Activated naive CD8-positive, alpha-beta T cell treated with anti-CD3 and anti-CD28 coated beads for 36 hours (primary cell): ENCODE measurements at places on chromosomes 6 and 20.

GRCh38 chr6:2900821-2901644 lies 2.1 kb downstream of the SERPINB9 start:
- H3K4me1 ChIP-seq = peaks cover 48% of the 10 kb centered on the region
- no peak for DNase-seq
- H3K4me3 ChIP-seq = peak overlapping the region; percentile 98
- H3K27ac ChIP-seq = peak overlapping the region; percentile 93
- no peaks in the 10 kb centered on the region for H3K27me3 ChIP-seq
- peaks cover 61% of the 10 kb centered on the region for H3K36me3 ChIP-seq

DNA sequence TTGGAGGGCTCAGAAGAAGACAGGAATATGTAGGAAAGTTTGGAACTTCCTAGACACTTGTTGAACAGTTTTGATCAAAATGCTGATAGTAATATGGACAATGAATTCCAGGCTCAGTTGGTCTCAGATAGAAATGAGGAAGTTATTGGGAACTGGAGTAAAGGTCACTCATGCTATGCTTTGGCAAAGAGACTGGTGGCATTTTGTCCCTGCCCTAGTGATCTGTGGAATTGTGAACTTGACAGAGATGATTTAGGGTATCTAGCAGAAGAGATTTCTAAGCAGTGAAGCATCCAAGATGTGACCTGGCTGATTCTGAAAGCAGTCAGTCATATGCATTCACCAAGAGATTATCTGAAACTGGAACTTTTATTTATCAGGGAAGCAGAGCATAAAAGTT lies 45.1 kb downstream of the FRK start:
- no peak for DNase-seq
- no peaks in the 10 kb centered on the region for H3K36me3 ChIP-seq

DNA sequence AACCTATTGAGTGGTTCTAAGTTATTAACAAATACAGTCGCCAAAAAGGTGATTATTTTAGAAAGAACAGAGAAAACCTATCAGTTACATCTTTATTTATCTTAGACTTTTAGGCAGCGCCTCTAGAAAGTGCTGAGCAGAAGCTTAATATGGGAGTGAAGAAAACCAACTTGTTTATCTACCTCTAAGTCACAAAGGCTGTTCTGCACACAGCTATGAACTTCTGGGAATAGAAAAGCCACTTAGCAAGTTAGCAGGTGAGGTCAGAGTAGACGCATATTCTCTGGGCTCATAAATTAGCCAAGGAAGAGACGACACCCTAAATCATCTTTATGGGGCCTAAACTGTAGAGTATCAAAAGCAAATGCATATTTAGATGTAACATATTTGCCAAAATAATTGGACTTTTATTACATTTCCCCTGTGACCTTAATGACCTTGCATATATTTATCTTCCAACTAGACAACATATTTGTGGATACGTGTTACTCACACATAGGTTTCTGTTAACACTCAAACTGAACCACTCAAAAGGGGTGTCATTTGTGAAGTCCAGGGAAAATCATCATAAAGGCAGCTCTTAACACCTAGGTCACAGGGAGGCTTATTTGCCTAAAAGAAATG lies 267.1 kb downstream of the ADGB start:
- H3K36me3 ChIP-seq = no peaks in the 10 kb centered on the region
- H3K4me3 ChIP-seq = no peak overlapping the region
- H3K4me1 ChIP-seq = peaks cover 4% of the 10 kb centered on the region
- H3K27me3 ChIP-seq = no peaks in the 10 kb centered on the region
- no peak for DNase-seq

DNA sequence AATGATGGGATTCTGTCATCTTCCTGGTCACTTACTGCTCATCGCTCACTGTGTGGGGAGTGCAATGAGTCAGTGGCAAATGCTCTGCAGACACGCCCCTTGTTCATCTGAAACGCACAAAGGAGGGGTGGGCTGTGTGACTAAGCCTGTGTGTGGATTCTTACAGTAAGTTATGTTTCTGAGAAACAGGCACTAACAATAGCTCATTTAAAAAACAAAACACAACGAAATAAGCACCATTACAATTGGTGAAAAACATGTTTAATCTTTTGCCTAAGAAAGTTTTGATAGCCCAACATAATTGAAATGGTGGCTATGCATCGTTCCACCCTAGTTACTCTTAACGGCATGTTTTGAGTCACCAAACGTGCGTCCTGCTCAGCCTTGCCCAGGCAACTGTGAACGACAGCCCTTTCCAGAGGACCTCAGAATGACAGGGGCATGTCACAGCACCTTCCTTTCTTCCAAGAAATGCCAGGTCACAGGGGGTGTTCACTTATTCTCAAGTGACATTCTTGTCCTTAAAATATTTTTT lies 118.4 kb upstream of the SGK1 start:
- H3K4me3 ChIP-seq = no peak overlapping the region
- H3K27me3 ChIP-seq = no peaks in the 10 kb centered on the region

GRCh38 chr6:69090132-69090531 lies 455.1 kb downstream of the ADGRB3 start:
- no peaks in the 10 kb centered on the region for H3K36me3 ChIP-seq
- no peak for DNase-seq
- H3K27me3 ChIP-seq = no peaks in the 10 kb centered on the region
- no peaks in the 10 kb centered on the region for H3K4me1 ChIP-seq
- no peak overlapping the region for H3K27ac ChIP-seq

- H3K4me1 ChIP-seq = no peaks in the 10 kb centered on the region
- H3K36me3 ChIP-seq = no peaks in the 10 kb centered on the region
- no peak overlapping the region for H3K27ac ChIP-seq
- H3K4me3 ChIP-seq = no peak overlapping the region
Observed at GRCh38 chr6:112883095-112883494, 536.0 kb downstream of the RFPL4B start.
